AG09319 (cell line): ENCODE measurements at places on chromosomes 3 and 15.
A peak's percentile ranks its signal among the peaks of the same experiment; 100 is the strongest.

- DNase-seq = no peak
Observed at GRCh38 chr15:61364871-61365270, 135.8 kb upstream of the RORA start.

- DNase-seq = peak; percentile 60
Observed at GRCh38 chr15:63238796-63239195, 38.6 kb upstream of the APH1B start.

DNA sequence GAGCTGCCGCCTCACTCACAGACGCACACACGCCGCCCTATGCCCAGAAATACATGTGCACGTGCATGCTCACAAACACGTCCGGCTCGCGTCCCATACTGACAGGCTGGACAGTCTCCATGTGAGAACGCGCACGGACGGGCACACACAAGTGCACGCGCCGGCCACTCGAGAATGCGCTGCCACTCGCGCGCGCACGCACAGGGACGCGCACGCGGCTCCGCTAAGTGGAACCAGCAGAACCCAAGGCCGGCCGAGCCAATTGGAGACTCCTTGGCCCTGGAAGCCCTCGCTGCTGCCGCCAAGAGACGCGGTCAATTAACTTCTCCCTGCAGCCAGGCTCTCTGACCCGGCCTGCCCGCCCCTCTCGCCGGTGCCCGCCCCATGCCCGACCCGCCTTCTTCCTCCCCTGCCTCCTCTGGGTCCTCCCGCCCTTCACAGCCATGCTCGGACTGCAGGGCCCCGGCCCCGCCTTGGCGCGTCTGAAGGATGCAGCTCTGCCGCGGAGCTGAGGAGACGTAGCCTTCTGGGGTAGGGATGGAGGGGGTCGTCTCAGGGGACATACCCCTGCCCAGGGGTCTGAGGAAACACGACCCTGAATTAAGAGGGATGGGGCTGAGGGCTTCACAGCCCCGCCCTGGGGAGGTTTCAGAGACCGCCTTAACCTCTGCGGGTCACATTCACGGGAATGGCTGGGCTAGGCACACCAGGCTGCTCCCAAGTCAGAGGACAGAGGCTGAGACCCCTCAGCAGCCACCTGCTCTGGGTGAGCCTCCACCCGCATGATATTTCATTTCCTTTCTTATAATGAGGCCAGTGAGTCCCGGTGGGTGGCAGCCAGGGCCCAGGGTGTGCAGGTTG lies 15.0 kb downstream of the PTH1R start:
- DNase-seq = peak; percentile 44

DNA sequence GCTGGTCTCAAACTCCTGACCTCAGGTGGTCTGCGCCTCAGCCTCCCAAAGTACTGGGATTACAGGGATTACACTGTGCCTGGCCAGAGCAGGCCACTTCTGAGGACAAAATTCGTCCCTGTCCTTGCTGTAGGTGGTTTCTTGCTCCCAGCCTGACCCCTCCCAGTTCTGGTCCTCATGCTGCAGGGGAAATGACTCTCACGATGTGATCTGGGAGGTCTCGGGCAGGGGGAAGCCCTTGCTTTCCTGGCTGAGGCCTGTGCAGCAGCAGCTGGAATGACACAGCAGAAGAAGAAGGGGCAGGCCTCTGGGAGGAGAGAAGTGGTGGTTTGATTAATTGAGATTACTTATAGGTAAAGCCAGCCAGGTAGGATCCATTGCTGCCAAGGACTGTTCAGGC lies 39.3 kb downstream of the MEGF11 start:
- DNase-seq = no peak

DNA sequence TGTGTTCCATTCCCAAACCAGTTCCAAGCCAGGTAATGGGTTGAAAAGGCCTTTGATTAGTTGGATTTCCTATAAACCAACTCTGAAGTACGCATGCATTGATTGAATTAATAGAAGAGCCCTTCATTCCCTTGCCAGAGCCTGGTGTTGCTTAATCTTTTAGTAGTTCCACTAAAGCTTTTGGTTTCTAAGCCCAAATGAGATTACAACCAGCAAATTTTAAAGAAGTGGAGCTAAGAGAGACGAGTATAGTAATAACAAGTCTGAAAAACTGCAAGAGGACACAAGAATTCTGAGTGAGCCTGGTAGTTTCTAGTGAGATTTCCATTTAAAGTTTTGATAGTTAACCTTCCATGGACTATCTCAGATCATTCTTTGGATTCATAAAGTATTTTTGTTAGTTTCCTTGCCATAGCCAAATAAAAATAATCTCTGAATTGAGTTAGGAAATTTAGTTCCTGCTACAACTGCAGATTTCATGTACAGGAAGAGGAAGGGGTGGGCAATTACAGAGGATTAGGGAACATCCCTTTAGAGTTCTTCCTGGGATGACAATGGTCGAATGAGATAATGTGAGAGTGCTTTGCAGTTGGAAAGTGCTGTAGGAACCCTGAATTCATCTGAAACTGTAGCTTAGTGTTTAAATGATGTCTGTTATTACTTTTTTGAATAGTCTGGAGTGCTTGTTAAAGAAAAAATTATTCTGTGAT lies 136.8 kb downstream of the FNDC3B start:
- no peak for DNase-seq

- DNase-seq = no peak
Observed at GRCh38 chr15:39232512-39232911, 348.4 kb upstream of the THBS1 start.

- no peak for DNase-seq
Observed at GRCh38 chr3:170047133-170047404, 9.3 kb downstream of the GPR160 start.

GRCh38 chr3:7428206-7428718 lies 567.3 kb downstream of the GRM7 start:
- DNase-seq = no peak

GRCh38 chr3:14210290-14210688 lies 31.7 kb downstream of the LSM3 start:
- no peak for DNase-seq
